ENCODE measurements at places on chromosomes 2 and 18. TPM values are rescaled to one million over a fixed set of nuclear protein-coding genes. Genes with fewer than 3 reads are reported as not detected.

ST8SIA5 gene
- 0.09 TPM for total RNA-seq

GRCh38 chr2:118292991-118293390, 204.7 kb downstream of the INSIG2 start:
- no peak for DNase-seq

DNA sequence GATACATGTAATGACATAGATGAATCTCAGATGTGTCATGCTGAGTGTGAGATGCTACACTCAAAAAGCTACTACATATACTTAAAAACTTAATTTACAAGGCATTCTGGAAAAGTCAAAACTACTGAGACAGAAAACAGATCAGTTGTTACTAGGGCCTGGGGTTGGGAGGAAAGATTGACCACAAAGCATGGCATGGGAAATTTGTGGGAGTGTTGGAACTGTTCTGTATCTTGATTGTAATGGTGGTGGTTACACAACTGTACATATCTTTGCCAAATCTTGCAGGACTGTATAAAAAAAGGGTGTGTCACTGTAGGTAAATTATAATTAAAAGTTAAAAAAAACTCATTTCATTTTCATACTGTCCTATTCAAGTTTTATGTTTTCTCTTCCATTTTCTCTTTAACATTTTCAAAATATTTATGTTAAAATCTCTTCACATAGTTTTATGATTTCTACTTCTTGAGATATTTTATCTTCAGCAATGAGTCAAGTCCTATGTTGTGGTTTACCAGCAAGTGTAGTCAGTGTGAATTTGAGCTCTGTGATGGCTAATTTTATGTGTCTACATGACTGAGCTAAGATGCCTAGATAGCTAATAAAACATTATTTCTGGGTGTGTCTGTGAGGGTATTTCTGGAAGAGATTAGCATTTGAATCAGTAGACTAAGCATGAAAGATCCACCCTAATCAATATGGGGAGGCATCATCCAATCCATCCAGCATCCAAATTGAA, 58.6 kb upstream of the VRK2 start:
- DNase-seq = no peak

ABCA12 gene
- total RNA-seq = 2.2 TPM

DNA sequence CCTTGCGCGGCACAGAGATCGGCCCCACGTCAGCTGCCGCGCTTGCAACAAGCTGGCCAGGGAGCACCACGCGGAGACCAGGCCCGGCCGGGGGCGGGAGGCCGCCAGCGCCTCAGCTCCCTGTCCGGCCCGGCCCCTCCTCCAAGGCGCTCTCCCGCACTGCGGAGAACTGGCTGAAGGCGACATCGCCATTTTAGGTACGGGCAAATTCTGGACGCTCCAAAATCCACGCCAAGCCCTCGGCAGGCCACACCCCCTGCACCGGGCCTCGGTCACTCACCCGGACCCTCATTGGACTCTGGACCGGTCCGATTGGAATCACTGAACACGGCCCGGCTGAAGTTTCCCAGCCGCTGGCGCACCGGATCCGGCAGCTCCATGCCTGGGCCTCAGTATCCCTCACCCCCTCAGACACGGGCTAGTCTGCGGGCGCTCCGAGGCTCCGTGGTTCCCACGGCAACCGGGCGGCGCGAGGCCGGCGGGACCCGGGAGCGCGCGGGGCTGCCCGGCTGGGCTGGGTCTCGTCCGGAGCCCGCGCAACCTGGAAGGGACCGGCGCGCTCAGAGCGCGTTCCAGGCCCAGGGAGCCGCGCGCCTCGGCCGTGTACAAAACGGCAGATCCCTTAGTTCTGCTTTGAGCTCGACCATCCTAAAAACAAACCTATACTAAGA, at the start of gene TMEM17:
TSS of gene TMEM17 (minus strand) at position 446 of the 671 bp plus-strand sequence. CDS start at position 380, 66 bp downstream.
- DNase-seq = peak; percentile 94

NOL4 gene
- total RNA-seq = 0.67 TPM

DNA sequence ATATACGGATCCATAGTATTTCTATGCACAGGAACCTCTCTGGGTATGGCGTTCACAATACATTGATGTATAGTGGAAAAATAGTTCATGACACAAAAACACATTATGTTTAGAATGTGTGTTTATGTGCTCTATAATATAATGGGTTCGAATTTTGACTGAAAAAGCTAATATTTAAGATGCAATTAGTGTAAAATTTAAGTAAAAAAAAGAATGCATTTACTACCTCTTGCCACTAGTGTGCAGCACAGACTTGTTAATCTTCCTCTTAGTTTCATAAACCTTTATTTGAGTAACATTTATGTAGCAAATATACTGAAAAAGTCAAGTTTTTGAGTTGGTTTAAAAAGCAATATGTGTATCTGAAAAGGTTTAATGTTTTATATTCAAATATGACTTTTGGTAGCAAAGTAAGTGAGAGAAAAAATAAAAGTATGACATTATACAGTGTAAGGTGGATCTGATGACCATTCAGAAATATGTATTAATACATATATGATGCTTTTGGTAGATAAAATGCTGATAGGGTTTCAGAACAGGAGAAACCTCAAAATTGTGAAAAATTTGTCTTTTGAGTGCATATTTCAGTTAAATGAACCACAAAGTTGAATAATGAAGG, 49.4 kb downstream of the CCDC102B start:
- peak; percentile 40 for DNase-seq

CASP8 gene
- 23.4 TPM for total RNA-seq

DNA sequence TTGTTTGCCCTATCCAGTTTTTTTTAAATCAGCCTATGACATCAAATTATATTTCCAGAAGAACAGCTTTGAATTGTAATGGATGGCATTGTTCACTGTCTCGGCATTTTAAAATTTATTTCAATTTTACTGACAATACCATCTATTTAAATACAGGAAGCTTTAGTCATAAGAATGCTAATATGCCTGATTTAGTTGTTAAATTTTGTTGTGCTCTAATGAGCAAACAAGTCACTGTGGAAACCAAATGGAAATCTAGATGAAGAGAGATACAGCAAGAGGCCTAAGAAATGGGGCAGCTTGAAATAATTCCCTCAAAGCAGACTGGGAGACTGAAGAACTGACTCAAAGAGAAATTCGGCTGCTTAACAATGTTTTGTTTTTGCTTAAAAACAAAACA, 76.8 kb downstream of the OSBPL6 start:
- DNase-seq = no peak

LYPD1 gene
- total RNA-seq = 0.28 TPM

GRCh38 chr2:46954951-46955571, 39.5 kb upstream of the MCFD2 start:
- DNase-seq = no peak

GCG gene
- not detected for total RNA-seq

USP40 gene
- 47.0 TPM for total RNA-seq

DNA sequence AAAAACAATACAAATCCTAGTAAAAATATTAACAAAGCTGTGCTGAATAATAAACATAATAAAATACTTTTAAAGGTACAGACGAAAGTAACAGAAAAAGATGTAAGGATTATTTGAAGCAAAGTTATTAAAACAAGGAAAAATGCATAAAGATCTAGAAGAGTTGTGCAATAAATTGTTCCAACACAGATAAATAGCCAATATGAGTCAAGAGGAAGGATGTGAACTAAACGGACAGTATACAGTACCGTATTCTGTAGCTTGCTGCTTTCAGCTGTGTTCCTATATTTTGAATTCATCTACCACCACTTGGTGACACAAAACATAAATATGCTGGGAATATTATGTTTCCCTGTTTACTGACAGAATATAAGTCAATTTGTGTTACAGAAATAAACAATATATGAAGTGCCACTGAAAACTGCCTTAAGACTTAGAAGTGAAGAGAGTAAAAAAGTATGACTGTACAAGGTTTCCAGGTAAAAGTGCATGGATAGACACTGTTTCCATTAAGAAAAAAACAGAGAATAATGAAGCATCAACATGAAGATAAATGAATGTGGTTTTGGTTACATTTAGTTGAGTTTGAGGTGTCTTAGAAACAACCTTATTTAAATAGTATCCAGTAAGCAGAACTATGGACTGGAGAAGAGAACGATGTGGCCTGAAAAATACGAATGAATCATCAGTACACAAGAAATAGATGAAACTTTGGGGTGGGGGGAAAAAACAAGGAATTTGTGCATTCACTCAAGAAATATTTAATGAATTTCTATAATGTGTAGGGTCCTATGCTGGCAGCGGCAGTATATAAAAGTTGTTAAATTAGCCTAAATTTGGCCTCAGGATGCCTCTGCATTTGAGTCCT, 13.1 kb downstream of the PPP3R1 start:
- no peak for DNase-seq

SKA1 gene
- total RNA-seq = 0.49 TPM

- DNase-seq = no peak
Measured at GRCh38 chr18:77055429-77056300, 76.9 kb downstream of the MBP start.

DNA sequence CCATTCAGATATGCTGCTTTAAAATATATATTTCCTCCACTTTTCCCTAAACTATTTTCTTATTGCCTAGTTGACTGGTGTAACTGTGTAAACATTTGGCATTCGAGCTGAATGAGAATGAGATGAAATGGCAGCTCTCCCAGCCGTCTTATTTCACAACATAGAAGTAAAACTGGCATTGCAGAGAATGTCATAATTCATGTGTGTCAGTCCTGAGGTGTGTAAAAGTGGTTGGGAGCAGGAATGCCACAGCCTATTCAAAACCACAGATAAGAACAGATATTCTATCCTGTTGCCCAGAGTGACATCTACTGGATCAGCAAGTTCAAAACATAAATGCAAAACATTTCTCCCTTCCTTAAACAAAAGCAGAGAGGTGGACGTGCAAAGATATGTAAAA, 565.5 kb upstream of the CHAC2 start:
- DNase-seq = peak; percentile 70

DNA sequence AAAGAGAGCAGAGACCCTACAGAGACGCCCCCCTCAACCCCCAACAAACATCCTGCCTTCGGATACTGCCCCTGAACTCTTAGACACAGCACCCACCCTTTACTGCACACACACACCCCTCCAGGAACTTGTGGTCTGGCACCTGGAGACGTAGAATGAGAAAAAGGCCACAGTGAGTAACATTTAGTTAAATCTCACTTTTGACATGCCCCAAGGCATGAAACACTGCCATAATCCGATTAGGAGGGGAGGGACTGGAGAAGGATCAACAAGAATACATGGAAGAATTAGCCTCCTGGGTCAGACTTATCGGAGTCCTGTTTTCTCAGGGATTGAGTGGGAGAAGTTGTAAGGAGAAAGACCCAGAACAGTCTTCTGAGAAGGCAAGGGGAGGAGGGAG, 4.1 kb downstream of the CDK5R2 start:
- DNase-seq = no peak

XIRP2 gene
- 0.46 TPM for total RNA-seq

GRCh38 chr18:8052237-8052701, 485.2 kb downstream of the PTPRM start:
- no peak for DNase-seq

DNA sequence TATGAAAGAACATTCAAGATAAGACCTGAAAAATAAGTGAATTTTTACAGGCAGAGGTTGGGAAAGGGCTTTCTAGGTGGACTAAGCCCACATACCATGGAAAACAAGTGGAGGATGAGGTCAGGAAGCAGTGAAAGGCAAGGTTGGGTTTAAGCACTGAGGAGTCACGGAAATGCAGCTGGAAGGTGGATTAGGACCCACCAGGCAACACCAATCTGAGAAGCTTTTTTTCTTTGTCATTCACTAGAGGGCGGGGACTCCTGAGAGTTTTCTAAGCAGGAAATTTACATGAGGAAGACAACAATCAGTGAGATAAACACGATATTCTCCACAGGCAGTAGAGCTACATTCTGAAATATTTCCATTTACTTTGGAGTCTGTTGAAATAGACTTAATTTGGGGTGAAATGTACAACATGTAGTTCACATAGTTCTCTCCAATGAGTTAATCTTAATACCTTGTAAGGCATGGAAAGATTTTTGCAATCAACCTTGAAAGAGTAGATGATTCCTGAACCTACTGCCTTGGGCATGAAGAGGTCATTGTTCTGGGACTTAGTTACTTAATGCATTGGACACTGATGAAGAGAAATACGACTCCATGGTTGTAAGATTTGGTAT, 40.7 kb downstream of the VIT start:
- no peak for DNase-seq

MARCO gene
- 213 TPM for total RNA-seq

GRCh38 chr2:174364628-174365027, 29.9 kb downstream of the SP9 start:
- DNase-seq = no peak

DNA sequence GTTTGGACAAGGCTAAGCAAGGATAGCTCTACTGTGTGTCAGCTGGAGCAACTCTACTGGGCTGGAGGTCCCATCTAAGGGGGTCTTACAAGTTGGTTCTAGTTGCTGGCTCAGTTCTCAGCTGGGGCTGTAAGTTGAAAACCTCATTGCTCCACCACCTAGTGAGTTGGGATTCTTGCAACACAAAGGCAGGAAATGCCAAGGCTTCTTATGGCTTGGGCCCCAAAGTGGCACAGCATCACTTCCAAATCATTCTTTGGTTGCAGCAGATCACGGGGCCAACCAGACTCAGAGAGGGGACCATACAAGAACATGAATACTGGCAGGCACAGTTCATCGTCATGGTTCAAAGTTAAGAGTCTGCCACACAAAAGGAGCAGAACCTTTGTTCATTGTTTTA, 332.7 kb downstream of the LRRTM1 start:
- DNase-seq = no peak

DNA sequence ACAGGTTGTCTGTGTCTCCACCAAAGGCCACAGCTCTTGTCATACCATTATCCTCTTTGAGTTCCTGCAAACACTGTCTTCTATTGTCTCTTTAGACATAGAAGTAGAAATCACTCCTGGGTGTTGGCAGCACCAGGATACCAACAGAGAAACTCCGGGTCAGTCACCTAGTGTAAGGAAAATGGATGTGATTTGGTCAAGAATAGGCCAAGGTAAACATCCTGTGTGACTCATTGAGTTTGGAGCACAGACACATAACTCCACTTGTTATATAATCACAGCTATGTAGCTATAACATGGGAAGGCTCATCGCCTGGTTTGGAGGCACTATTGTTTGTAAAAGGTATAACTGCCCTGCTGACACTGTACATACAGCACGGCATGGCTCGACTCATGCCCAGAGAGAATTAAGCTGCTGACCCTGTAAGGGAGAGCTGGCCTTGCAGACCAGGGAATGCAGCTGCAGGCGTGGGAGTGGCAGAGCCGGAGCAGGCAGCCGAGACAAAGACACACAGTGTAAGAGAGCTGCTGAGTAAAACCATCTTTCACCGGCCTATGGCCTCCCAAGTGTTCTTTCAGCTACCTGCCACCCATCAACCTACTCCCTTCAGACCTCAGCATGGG, 3.4 kb upstream of the TXNL1 start:
- no peak for DNase-seq

DNA sequence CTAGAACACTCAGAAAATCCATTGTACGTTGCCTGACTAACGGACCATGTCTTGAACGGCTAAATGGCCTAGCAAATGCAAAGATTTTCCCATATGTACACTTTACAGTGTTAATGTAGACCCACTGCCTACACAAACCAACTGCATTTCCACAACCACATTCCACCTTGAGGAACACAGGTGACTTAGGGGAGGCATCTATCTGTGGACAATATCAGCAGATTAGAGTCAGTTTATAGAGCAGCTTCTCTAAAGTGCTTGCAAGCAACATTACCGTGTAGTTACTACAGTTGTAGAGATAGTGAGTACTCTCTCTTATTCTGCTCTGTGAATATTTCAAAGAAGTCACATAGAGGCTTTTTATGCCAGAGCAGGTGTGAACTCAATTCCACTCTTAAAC, 139.6 kb downstream of the TCF4 start:
- DNase-seq = no peak

- DNase-seq = peak; percentile 80
Measured at GRCh38 chr18:13500227-13500865, 226.0 kb downstream of the FAM210A start.
